HCT116 (cell line): ENCODE measurements at places on chromosomes 6 and 20.

- no peak for DNase-seq
Measured at GRCh38 chr6:155377061-155377460, 62.8 kb upstream of the TFB1M start.

DNA sequence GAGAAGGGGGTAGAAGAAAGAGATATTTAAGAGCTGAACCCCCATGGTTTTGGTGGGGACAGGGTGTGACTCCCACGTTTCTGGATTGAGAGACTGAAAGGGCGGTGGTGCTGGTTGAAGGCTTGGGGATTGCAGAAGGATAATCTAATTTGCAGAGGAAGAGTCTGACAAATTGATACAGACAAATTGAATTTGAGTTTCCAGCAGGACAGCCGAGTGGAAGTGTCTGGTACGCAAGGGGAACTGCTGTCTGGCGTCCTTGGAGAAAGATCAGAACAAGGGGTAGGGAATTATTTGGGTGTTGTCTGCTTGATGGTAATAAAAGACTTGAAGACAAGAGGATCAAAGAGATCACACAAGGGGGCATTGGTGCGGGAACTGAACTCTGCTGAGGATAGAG, 40.5 kb upstream of the MDGA1 start:
- no peak for DNase-seq

- no peak for DNase-seq
Measured at GRCh38 chr6:79872986-79873385, 74.4 kb downstream of the ELOVL4 start.

GRCh38 chr6:37838219-37838921, 18.8 kb downstream of the ZFAND3 start:
- DNase-seq, result no peak

DNA sequence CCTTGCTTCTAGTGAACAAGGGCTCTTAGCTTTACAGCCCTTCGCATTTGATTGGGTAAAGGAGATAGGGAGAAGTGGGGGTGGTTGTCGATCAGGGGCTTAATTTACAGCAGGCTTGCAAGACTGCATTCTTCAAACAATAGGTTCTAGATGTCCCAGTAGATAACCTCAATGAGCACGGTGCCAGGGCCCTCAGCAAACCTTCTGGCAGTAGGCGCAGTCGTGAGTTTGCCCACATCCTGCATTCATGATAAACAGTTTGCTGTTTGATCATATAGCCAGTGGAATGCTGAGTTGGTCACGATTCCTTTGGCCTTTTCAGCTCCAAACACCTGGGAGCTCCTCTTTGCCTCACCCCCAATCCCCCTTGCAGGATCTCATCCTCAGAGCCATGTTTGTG, 27.5 kb downstream of the SUN5 start:
- no peak for DNase-seq

GRCh38 chr6:29762781-29763214, 39.6 kb downstream of the HLA-F start:
- DNase-seq, result no peak

DNA sequence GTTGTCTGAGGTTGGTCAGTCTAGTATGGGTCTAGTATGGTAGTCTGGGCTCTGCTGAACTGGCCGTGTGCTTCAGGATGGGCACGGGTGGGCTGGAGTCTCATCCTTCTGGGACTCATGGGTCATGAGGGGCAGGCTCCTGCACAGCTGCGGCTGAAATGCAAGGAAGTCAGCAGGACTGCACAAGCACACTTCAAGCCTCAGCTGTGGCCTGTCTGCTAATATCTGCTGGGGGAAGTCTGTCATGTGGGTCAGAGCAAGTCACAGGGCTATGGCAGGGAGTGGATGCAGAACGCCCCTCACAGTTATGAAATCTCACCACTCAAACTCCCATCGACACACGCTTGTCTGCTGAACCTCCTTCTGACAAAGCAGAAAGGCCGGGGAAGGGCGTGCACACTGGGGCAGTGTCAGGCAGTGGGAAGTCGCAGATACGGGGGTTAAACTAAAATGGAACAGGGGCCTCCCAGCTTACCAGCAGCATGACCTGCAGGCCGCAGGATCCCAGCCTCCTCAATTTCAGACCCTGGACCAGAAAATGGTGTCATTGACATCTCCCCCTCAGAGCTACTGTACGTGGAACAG, 229.5 kb downstream of the SMOC2 start:
- DNase-seq, result no peak
